HCT116 (cell line): ENCODE measurements at places on chromosomes 6 and 20.

GRCh38 chr6:110295451-110296165 lies 62.5 kb downstream of the METTL24 start:
- no peak for DNase-seq

- DNase-seq, result no peak
These were observed 26.4 kb downstream of the ARMC2 start for GRCh38 chr6:108874470-108875160.

- no peak for DNase-seq
These were observed 18.6 kb downstream of the KCNK17 start for GRCh38 chr6:39295611-39296011.

- no peak for DNase-seq
These were observed 6.7 kb downstream of the PRDM13 start for GRCh38 chr6:99613409-99613704.

DNA sequence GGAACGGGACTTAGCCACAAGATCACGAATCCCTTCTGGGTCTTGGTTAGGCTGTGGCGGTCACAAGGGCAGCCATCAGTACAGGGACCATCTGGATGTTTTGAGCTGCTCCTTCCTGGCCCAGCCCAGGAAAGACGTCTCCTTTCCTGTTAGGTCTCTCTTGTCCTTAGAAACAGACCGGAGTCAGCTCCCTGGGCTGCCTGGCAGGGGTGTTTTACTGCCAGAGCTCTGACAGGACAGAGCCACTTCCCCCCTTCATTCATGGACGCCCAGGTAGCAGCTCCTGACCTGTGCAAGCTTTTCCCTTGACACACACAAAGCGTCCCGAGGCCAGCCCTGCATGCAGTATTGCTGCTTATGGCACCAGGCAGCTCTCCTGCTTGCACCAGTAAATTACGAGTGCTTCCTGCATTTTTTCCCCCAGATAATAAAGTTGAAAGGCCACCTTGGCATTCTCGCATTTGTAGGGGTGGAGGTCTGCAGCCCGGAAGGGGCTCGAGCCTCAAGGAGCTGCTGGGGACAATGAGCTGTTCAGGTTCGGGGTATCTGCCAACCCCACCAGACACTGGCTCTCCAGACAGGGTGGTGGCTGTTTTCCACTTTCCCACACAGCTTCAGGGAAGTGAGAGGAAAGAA lies 87.4 kb downstream of the NOL4L start:
- DNase-seq, result no peak

DNA sequence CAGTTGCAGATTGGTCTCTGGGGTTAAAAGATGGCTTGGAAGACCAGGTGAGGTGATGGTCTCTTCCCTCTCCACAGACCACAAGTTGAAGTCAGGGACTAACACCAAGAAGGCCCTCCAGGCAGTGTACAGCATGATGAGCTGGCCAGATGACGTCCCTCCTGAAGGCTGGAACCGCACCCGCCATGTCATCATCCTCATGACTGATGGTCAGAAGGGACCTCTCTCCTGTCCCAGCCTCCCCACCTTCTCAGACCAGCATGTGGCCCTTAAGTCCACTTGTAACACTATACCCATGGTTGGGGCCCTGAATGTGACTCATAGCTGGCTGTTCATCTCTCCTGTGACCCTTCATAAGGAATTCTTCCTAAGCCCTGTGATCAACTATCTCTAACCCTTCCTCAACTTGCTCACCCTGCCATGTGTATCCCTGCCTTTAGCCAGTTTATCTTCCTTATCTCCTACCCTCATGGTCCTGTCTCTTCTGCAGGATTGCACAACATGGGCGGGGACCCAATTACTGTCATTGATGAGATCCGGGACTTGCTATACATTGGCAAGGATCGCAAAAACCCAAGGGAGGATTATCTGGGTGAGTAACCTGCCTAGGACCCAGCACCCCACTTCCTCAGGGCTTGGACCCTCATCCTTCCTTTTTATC lies 3.0 kb downstream of the CFB start:
- DNase-seq, result no peak

GRCh38 chr6:113879186-113880096 lies 22.3 kb downstream of the MARCKS start:
- peak; percentile 68 for DNase-seq

DNA sequence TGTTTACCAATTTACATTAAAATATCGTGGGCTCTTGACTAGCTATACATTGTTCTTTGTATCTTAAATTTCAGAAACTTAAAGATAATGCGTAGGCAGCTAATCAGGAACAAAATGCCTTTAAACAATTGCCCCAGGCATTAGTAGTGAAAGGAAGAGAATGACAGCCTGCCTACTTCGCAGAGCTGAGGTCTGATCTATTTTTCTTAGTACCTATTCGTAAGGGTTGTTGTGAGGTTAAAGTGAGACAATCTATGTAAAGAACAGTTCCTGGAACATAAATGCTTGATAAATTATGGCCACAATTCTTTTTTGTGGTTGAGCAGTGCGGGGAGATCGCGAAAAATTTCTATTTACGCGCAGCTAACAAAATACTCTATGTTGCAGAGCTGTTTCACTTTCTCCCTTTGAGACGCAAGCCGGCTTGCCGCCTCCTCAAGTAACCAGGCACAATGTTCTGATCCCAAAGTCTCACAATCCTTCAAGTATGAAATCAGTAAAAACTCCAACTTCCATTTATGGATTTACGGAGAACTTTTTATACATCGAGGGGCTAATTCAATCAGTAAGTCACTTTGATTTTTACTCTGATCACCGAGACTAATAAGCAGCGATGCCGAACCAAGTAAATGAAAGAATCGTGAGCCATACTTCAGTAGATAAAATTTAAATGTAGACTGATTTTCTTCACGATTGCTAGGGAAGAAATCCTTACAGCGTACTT lies 878 bp upstream of the PNRC1 start:
- no peak for DNase-seq

DNA sequence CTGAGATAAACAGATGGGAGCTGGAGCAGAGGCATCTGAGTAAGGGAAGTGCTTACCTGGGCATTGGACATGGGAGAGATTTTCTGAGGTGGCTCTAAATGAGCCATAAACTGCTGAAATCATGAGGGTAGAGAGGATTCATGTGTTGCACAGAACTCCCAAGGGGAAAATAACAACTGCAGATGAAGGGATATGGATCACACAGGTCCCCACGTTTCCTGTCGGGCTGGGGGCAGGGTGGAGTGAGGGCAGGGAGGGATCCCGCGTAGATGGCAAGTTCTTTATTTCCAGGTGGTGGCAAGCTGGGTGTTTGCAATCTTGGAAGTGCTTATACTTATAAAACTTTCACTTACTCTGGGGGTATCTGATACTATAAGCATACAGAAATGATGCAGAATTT lies 422.6 kb upstream of the FLRT3 start:
- DNase-seq, result no peak

- no peak for DNase-seq
These were observed 13.6 kb upstream of the CEP85L start for GRCh38 chr6:118665011-118665410.

DNA sequence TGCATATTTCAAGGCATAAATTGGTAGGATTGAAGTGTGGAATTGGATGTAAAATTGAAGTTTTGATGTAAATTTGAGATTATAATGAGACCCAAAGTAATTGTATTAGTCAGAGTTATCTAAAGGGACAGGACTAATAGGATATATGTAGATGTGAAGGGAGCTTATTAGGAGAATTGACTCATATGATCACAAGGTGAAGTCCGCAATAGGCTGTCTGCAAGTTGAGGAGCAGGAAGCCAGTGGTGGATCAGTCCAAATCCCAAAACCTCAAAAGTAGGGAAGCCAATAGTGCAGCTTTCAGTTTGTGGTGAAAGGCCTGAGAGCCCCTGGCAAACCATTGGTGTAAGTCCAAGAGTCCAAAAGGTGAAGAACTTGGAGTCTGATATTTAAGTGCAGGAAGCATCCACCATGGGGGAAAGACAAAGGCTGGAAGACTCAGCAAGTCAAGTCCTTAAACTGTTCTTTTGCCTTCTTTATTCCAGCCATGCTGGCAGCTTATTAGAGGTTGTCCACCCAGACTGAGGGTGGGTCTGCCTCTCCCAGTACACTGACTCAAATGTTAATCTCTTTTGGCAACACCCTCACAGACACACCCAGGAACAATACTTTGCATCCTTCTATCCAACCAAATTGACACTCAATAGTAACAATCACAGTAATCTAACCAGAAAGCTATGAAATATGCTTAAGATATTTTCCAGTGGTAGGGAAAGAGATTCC lies 442.6 kb upstream of the PTCHD4 start:
- DNase-seq, result no peak

DNA sequence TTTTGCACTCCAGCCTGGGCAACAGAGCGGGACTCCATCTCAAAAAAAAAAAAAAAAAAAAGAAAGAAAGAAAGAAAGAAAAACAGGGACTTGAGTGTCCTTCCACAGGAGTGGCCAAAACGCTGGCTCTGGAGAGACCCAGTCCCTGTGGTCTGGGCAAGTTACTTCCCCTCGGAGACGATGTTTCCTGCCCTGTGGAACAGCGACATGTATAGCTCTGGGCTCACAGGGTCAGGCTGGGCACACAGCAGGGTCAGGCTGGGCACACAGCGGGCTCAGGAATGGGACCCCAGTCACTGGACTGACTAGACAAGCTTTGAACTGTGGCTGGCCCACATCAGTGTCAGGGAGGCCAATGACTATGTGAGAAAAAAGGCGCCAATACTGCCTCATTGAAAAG lies 110.7 kb downstream of the ASXL1 start:
- no peak for DNase-seq

- no peak for DNase-seq
These were observed 9.6 kb downstream of the L3MBTL3 start for GRCh38 chr6:130027948-130028347.

DNA sequence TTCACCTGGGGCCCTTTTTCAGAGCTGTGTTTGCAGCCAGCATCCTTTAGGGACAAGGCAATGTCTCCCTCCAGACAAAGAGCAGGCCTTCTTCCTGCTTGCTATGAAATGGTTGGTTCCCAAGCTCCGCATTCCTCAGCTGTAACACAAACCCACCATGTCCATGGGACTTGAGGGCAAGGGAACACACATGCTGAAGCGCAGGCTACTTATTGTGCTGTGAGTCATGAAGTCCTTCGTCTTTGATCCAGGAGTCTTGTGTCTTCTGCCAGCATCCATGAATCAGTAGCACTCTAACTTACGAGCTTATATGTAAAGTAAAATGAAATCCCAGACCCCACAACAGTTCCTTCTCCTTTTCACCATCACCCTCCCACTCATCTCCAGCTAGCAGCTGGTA lies 59.0 kb downstream of the ANKRD60 start:
- no peak for DNase-seq

DNA sequence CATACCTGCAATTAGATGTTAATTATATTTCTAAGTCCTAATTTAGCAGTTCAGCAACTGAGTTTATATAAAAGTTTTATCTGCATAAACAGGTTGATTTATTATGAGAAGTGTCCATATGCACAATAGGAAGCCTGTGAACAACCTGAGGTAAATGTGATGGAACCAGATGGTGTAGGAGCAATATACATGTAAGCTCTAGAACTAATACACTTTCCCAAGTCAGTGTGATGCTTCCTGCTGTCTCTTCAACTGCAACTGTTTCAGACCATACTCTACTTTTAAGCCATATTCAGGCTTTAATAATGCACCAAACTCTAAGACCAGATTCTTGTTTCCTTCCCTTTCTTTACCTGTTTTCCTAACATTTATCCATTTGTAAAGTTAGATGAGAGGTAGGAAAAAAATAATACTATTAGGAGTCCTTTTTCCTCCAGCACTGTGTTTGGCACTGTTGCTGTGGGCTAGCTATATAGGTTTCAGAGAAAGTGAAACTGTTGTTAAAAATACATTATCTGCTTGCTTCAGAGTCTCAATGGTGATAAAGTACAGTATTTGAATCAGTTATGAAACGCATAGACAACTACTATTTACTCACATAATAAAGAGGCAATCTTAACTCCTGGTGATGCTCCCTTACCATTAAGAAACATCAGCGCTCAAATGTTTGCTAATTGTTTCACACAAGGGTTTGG lies 1009.3 kb downstream of the GRIK2 start:
- no peak for DNase-seq

GRCh38 chr20:18831830-18832499 lies 18.4 kb downstream of the SCP2D1 start:
- no peak for DNase-seq

DNA sequence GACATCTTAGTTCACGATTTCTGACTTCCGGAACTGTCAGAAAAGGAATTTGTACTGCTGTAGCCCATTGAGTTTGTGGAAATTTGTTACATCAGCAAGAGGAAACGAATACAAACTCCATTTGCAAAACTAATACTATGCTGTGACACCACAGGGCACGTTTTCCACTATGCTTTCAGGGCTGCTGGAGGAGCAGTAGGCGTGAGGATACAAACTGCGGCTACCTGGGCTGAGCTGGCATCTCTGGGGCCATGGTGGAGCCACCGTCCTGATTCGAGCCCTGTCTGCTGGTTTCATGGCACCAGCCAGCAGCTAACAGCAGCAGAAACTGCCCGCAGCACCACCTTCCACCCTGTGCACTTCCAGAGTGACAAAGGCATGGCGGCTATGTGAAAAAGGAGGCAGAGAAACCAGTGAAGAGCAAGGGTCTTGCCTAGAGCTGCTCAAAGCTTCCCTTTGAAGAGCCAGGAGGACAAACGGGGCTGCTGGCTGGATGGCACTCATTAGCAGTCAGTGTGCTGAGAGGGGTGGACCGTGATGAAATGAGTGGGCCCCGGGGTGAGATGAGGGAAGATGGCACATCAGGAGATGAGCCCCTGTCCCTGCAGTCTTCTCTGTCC lies 58.9 kb upstream of the STX16 start:
- DNase-seq, result no peak

GRCh38 chr6:137868721-137869548 lies 1.9 kb downstream of the TNFAIP3 start:
- DNase-seq, result no peak

- DNase-seq, result no peak
These were observed 70.3 kb upstream of the ELOVL5 start for GRCh38 chr6:53419026-53419425.

DNA sequence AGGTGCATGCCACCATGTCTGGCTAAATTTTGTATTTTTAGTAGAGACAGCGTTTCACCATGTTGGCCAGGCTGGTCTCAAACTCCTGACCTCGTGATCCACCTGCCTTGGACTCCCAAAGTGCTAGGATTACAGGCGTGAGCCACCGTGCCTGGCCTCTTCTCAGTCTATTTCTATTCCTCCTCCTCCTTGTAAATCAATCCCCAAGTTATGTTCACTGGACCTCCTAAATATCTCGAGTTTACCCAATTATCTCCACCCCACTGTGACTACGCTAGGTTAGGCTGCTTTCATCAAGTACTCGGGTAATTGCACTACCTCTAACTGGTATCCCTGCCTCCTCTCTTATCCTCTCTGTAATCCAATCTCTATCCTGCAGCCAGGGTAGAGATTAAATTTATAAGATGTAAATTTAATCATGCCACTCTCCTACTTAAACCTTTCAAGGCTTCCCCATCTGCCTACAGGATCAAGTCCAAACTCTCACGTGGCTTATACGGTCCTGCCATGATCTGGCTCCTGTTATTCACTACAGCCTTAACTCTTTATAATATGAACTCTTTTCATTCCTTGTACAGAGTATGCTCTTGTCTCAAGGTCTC lies 837 bp upstream of the MAD2L1BP start:
- DNase-seq, result no peak

- DNase-seq, result no peak
These were observed 80.2 kb upstream of the SULF2 start for GRCh38 chr20:47865451-47865850.

GRCh38 chr6:163955756-163956155 lies 541.2 kb downstream of the QKI start:
- DNase-seq, result no peak
